Activated CD4-positive, CD25-positive, alpha-beta regulatory T cell treated with anti-CD3 and anti-CD28 coated beads, Interleukin-2, amount 50 U/mL, for 24 hours (primary cell): ENCODE measurements at places on chromosomes 12 and 14.

GRCh38 chr12:83256562-83256961 is 569.9 kb downstream of the TMTC2 start:
- no peak for ATAC-seq

GRCh38 chr12:88251798-88252197 is 109.7 kb downstream of the TMTC3 start:
- ATAC-seq, result no peak

GRCh38 chr14:100155049-100155621 is 4.3 kb downstream of the DEGS2 start:
- ATAC-seq, result no peak

DNA sequence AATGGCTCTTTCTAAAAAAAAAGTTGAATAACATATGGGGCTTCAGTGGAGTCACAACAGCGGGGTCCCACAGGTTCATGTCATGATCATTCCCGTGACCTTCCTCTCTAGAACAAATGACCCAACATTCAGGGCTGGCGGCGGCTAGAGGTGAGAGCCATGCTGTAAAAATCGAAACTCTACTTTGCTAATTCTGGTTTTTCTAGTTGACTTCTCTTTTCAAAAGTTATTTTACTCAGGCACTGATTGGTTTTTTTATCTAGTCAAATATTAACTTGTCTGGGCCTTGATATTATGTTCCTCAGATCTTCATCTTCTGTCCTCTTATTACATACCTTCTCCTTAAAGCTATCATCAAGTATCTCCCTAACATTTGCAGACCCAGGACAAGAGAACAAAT is 402.9 kb upstream of the SOX5 start:
- ATAC-seq, result no peak

- ATAC-seq, result no peak
Measured at GRCh38 chr14:92323011-92323915, at the start of gene SLC24A4. SLC24A4 (plus strand) TSS chr14:92323165; CDS start chr14:92323831, 666 bp downstream.

- no peak for ATAC-seq
Measured at GRCh38 chr12:112179916-112180315, 54.6 kb downstream of the TRAFD1 start.

DNA sequence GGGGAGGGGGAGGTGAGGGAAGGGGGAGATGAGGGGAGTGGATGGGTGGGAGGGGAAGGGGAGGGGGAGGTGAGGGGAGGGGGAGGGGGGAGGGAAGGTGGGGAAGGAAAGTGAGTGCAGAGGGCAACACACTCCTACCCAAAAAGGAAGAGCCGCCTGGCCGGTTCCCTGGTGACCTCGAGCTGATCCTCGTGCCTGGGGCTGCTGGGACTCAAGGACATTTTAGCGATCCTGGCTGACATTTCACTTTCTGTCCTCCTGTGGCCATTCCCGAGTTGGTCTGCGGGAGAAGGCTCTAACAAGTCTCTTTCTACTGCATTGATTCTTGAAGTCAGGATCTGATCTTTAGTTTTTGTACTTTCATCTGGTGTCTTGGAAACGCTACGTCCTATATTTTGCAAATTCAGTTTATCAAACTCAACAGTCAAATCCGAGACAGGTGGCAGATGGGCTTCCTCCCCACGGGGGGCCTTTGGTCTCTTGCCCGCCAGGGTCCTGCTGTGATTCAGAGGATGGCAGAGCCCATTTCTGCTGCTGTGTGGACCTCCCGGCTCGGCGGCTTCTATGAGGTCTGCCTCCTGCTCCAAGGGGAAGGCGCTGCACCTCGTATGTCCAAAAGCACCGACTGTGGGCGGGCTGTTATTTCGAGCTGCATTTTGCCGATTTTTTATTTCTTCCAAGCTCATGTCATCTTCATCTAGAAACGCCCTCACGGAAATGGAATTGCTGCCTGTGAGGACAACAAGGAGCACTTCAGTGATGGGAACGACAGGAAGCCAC is 19.1 kb downstream of the PGAM5 start:
- ATAC-seq, result no peak

GRCh38 chr12:6607751-6608591 is 792 bp upstream of the CHD4 start:
- ATAC-seq, result peak; percentile 41

- ATAC-seq, result peak; percentile 48
Measured at GRCh38 chr12:49253033-49253623, 11.8 kb upstream of the TUBA1C start.

GRCh38 chr14:52922656-52923055 is 28.2 kb downstream of the FERMT2 start:
- ATAC-seq, result no peak

- no peak for ATAC-seq
Measured at GRCh38 chr14:41285186-41285748, 321.4 kb upstream of the LRFN5 start.

- no peak for ATAC-seq
Measured at GRCh38 chr12:6562881-6563280, 5.2 kb downstream of the NOP2 start.

- no peak for ATAC-seq
Measured at GRCh38 chr12:70719672-70720420, 82.6 kb upstream of the PTPRB start.

DNA sequence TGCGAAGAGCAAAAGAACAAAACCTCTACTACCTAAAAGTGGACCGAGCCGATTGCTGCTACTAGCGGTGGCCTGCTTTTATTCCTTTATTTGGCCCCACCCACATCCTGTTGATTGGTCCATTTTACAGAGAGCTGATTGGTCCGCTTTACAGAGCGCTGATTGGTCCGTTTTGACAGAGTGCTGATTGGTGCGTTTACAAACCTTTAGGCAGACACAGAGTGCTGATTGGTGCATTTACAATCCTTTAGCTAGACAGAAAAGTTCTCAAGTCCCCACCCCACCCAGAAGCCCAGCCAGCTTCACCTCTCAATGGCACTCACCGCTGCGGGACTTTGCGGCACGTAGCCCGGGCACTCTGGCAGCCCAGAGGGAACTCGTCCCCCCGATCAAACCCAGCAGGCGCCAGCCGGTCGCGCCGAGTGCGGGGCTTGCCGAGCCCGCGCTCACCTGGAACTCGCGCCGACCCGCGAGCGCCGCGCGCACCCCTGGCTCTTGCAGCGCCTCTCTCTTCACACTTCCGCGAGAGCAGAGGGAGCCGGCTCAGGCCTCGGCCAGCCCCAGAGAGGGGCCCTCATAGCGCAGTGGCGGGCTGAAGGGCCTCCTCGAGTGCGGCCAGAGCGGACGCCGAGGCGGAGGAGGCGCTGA is 8.7 kb upstream of the FGD4 start:
- peak; percentile 67 for ATAC-seq

- no peak for ATAC-seq
Measured at GRCh38 chr14:92503756-92504491, 9.7 kb upstream of the RIN3 start.

DNA sequence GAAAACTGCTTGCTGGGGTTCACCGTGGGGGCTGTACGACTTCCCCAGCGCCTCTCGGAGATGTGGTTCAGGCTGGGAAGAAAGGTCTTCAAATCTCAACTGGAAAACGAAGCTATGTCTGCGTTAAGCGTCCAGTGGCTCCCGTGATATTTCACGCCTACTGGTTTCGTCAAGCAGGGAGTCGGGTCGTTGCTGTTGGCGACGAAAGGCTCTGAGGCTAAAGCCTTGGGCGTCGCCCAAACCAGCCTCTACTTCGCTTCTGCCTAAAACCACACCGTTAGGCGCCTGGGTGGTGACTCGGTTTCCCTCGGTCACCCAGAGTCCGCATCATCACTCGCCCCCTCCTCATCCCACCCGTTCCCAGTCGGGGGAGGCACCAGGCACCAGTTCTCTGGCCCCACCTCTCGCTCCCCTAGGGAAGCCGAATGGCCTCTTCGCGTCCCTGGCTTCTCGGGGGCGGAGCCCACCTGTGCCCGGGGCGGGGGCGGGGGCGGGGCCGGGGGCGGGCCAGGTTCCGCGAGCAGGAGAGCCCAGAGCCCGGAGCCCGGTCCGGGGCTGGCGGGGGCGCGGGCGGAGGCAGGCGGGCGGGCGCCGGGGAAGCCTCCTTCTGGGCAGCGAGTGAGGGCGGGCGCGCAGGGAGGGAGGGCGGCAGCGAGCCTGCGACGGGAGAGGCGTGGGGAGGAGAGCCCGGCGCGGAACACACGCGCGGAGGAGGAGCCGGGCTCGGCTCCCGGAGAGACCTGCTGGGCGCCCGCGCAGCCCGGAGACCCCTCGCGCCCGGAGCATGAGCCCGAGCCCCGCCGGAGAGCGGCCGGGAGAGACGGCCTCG is at the start of gene B4GALNT3:
Gene B4GALNT3 (plus strand): TSS at position 510 of the 829 bp plus-strand sequence. CDS start 438 bp downstream, outside the sequence.
- peak; percentile 54 for ATAC-seq

DNA sequence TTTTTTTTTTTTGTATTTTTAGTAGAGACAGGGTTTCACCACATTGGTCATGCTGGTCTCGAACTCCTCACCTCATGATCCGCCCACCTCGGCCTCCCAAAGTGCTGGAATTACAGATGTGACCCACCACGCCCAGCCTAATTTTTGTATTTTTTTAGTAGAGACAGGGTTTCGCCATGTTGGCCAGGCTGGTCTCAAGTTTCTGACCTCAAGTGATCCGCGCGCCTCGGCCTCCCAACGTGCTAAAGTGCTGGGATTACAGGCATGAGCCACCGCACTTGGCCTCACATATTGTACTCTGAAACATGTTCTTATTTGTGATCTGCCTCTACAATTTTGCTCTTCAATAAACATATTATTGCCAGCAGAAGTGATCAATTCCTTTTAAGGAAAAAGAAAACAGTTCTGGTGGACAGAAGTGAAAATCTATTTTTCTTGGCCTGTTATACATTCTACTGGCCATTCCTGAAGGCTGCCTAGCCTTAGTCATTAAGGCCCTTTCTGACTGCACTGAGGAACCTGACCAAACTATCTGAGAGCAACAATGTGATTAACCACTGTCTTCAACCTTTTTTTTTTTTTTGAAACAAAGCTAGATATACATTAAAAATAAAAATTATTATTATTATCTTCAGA is 36.1 kb downstream of the SNX6 start:
- ATAC-seq, result no peak

DNA sequence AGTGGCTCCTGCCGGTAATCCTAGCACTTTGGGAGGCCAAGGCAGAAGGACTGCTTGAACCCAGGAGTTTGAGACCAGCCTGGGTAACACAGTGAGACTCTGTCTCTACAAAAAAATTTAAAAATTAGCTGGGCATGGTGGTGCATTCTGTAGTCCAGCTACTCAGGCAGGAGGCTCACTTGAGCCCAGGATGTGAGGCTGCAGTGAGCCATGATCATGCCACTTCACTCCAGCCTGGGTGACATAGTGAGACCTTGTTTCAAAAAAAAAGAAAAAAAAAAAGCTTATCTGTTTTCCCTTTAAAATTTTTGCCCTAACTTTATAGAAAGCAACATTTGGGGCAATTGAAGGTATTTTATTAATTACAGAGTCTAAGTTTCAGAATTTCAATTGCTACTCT is 486.0 kb downstream of the BCAT1 start:
- ATAC-seq, result no peak

DNA sequence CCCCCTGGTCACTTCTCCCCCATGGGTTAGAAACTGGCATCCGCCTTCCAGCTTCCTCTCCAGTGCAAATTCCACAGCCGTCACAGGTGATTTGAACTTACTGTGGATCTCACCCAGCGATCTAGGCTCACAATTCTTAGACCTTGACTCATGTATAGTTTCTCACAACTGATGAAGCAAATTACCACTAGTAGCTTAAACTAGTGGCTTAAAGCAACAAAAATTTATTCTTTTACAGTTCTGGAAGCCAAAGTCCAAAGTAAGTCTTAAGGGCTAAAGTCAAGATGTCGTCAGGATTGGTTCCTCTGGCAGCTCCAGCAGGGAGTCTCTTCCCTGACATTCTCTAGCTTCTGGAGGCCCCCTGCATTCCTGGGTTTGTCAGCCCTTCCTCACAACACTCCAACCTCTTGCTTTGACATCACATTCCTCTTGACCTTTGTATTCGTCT is 117.4 kb downstream of the KTN1 start:
- no peak for ATAC-seq

DNA sequence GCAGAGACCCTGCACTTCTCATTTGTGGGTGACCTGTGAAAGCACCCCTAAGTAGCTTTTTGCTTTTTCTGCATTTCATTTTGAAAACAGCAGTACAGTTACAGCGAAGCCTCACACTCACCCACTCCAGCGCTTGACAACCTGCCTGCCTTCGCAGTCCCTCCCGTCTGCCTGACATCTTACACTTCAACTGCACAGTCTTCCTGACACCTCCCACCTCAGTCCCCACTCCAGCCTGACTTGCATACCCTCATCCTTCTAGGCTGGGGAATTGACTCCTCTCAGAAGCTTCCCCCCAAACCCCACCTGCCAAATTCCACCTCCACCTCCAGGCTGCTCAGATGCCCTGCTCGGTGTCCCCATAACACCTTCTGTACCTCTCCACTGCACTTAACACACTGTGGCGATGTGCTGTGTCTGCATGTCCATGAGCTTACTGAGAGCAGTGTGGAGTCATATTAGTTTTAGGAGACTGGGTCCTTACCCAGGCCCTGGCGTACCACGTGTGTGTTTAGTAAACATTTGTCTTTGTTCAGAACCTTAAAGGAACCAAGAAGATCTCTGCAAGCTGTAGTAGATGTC is 159.4 kb downstream of the PRKCH start:
- no peak for ATAC-seq

GRCh38 chr14:104665657-104666522 is 23.5 kb upstream of the INF2 start:
- ATAC-seq, result peak; percentile 87

DNA sequence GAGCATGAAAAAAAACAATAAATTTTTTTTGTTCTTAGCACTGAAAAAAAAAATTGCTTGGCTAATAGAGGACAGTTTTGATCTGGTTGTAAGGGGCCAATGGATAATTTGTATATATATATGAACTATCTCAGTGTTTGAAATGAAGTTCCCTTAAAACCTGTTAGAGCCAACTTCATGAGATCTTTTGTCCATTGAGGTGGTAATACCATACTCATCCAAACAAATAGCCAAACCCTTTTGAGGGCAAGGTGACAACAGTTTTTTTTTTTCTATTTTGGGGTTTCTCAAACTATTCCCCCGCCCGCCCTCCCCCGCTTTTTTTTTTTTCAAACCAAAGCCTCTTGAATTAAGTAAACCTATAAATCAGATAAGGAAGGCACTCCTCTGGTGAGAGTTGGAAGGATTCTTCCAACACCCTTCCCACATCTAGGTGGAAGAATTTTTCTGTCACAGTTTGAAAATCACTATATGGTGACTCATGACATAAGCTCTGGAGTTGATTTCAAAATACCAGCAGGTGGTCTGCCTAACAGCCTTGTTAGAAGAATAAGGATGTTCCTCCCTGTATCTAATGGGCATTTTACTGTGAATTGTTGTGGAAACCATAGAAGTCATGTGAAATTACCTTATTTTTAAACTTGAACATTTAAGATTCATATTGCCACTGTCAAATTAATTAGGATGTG is 10.2 kb downstream of the ARHGAP5 start:
- ATAC-seq, result no peak

GRCh38 chr12:68414988-68415387 is 82.8 kb upstream of the MDM1 start:
- no peak for ATAC-seq

- ATAC-seq, result peak; percentile 37
Measured at GRCh38 chr14:61417141-61417540, 95.8 kb downstream of the PRKCH start.

- ATAC-seq, result no peak
Measured at GRCh38 chr14:89563471-89563870, 146.4 kb upstream of the FOXN3 start.
